ENCODE measurements at places on chromosomes 1 and 21. TPM values are rescaled to one million over a fixed set of nuclear protein-coding genes. Genes with fewer than 3 reads are reported as not detected.

- H3K27me3 ChIP-seq, result no peaks in the 10 kb centered on the region
- H3K4me1 ChIP-seq, result peaks cover 19% of the 10 kb centered on the region
- DNase-seq, result no peak
- peak overlapping the region; percentile 80 for H3K27ac ChIP-seq
- H3K4me3 ChIP-seq, result no peak overlapping the region
- no peaks in the 10 kb centered on the region for H3K36me3 ChIP-seq
Measured at GRCh38 chr1:18940303-18941020, 16.0 kb downstream of the IFFO2 start.

MYOC gene
- total RNA-seq, result 4.9 TPM

NBPF6 gene
- 0.59 TPM for total RNA-seq

KRTAP19-1 gene
- total RNA-seq, result not detected

DNA sequence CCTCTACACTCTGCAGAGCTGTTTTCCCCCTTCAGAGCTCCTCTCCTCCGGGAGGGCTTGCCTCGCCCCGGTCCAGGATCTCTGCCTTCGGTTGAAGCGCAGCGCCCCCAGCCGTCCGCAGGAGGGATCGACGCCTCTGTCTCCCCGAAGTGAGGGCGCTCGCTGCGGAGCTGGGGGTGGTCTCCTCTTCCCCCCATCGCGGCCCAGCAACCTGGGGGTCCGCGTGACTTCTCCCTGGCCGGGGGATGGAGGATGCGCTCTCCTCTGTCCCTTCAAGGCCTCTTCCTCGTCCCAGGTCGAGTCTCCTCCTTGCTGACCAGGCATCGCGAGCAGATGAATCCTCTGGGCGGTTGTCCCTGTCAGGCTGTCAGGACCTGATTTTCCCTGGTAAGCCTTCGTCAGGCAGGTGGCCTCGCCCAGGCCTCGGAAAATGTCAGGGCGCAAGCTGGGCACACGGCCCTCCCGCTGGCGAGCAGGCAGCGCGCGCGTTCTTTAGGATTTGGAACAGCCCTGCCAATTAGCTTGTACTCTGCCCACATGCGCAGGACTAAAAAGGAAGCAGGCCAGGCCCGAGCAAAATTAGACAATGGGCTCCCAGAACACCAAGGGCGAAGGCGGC is 90.5 kb downstream of the EDEM3 start:
- H3K4me3 ChIP-seq, result peak overlapping the region; percentile 45
- H3K4me1 ChIP-seq, result no peaks in the 10 kb centered on the region
- H3K27me3 ChIP-seq, result no peaks in the 10 kb centered on the region
- no peaks in the 10 kb centered on the region for H3K36me3 ChIP-seq

GRCh38 chr1:93925206-93925605 is 16.0 kb upstream of the GCLM start:
- DNase-seq, result no peak
- no peak overlapping the region for H3K4me3 ChIP-seq
- H3K27me3 ChIP-seq, result no peaks in the 10 kb centered on the region
- H3K36me3 ChIP-seq, result no peaks in the 10 kb centered on the region

KRTAP12-3 gene
- total RNA-seq, result not detected

GRCh38 chr1:183753464-183753891 is 51.4 kb upstream of the RGL1 start:
- H3K36me3 ChIP-seq, result no peaks in the 10 kb centered on the region
- no peaks in the 10 kb centered on the region for H3K27me3 ChIP-seq
- no peak for DNase-seq
- H3K27ac ChIP-seq, result no peak overlapping the region
- H3K4me1 ChIP-seq, result no peaks in the 10 kb centered on the region

GRCh38 chr1:234721476-234722269 is 111.7 kb upstream of the IRF2BP2 start:
- peak overlapping the region; percentile 99 for H3K27ac ChIP-seq
- DNase-seq, result no peak
- no peaks in the 10 kb centered on the region for H3K36me3 ChIP-seq
- H3K27me3 ChIP-seq, result no peaks in the 10 kb centered on the region
- H3K4me1 ChIP-seq, result peaks cover 41% of the 10 kb centered on the region
- peak overlapping the region; percentile 43 for H3K4me3 ChIP-seq

DNA sequence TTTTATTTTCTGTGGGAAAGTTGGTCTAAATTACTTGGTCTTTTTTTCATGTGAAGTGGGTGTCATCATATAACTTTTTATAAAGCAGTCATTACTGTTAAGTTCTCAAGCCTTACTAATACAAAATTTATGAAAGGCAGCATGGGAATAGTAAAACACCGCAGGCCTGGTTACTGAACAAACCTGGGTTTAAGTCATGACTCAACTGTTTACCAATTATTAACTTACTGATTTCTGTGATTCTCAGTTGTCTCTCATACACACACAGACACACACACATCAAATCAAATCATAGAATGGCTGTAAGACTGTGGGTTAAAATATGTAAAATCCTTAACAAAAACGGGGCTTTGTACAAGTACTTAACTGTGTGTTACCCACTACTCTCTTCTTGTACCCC is 14.6 kb downstream of the MAEL start:
- no peak overlapping the region for H3K27ac ChIP-seq
- DNase-seq, result no peak

DNA sequence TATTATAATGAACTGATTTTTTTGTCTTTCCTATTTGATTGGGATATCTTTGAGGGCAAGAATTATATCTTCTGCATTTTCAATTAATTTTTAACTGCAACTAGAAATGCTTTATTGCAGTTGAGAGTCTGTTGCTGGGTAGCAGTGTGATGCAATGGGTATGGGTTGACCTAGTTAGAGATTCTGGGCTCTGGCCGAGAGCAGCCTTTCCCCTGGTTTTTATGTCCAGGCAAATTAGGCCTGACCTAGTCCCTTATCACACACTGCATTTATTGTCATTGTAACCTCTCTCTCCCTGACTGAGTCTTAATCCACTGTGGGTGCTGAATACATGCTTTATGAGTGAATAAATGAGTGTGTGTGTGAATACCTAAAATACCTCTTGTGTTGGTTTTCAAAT is 206.4 kb upstream of the PTGFR start:
- H3K4me1 ChIP-seq, result no peaks in the 10 kb centered on the region
- H3K27ac ChIP-seq, result peak overlapping the region; percentile 32
- no peaks in the 10 kb centered on the region for H3K36me3 ChIP-seq
- no peak overlapping the region for H3K4me3 ChIP-seq

GBP3 gene
- total RNA-seq, result 10.1 TPM

DNA sequence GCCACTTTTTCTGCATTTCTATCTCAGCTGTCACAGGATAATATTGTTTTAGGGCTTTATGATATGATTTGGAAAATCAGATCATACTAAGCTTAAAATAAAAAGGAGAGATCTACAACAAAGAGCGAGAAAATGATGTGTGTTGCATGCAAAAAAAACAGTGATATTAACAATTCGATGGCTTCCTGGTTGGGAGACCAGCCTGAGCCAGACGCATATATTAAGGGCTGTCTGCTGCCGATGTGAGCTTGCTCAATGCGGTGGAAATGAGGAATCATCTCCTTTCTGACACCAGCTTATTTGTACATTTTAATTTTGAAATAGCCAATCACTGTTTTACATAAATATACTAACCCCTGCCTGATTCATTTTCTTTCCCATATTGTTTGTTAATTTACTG is 862.6 kb downstream of the USP25 start:
- H3K36me3 ChIP-seq, result no peaks in the 10 kb centered on the region
- no peak overlapping the region for H3K4me3 ChIP-seq
- H3K27me3 ChIP-seq, result no peaks in the 10 kb centered on the region

GRCh38 chr1:92362970-92363369 is 64.1 kb downstream of the RPAP2 start:
- no peaks in the 10 kb centered on the region for H3K36me3 ChIP-seq
- H3K27ac ChIP-seq, result no peak overlapping the region
- DNase-seq, result no peak
- no peaks in the 10 kb centered on the region for H3K4me1 ChIP-seq
- H3K27me3 ChIP-seq, result no peaks in the 10 kb centered on the region

DNA sequence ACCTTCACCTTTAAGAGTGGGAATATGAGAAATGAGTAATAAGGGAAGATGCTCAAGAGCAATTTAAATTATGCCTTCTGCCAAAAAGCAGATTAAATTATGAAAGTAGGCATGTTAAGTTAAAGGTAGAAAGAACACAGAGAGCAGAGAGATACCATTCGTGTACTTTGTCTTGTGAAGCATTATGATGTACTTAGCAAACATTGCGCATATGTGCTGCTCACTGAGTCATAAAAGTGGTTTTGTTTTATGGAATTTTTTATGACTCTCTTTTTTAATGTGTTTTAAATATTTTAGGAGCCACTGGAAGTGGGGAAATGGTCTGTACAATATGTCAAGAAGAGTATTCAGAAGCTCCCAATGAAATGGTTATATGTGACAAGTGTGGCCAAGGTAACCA is 35.3 kb downstream of the MTF2 start:
- H3K4me3 ChIP-seq, result no peak overlapping the region
- no peaks in the 10 kb centered on the region for H3K27me3 ChIP-seq
- no peaks in the 10 kb centered on the region for H3K4me1 ChIP-seq
- H3K36me3 ChIP-seq, result no peaks in the 10 kb centered on the region
- no peak overlapping the region for H3K27ac ChIP-seq
- DNase-seq, result no peak

GRCh38 chr1:91120421-91120820 is 98.6 kb upstream of the ZNF644 start:
- peak overlapping the region; percentile 69 for H3K27ac ChIP-seq
- H3K4me3 ChIP-seq, result no peak overlapping the region
- no peaks in the 10 kb centered on the region for H3K27me3 ChIP-seq

GRCh38 chr1:160488347-160489058 is 34.6 kb downstream of the SLAMF6 start:
- no peak for DNase-seq
- H3K27me3 ChIP-seq, result no peaks in the 10 kb centered on the region
- no peaks in the 10 kb centered on the region for H3K4me1 ChIP-seq
- no peak overlapping the region for H3K4me3 ChIP-seq
- no peak overlapping the region for H3K27ac ChIP-seq

- H3K27me3 ChIP-seq, result no peaks in the 10 kb centered on the region
- no peak overlapping the region for H3K4me3 ChIP-seq
- no peak overlapping the region for H3K27ac ChIP-seq
Measured at GRCh38 chr1:200923601-200924000, 28.9 kb downstream of the INAVA start.

UTS2 gene
- total RNA-seq, result not detected

DNA sequence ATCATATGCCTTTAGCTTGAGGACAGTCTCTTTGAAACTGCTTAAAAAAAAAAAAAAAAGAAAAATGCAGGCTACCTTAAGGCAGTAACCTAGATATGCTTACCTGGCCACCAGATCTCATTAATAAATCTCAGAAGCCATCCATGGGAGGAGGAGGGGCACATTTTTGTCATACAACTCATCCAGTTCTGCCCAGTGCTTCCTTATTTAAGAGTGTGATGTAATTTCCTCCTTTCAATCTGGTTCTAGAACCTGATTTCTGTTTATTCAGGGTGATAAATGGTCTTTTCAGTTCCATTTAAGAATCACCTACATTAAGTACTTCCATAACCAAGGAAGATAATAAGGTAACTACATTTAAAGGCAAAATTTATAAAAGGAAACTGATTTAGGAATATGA is 6.1 kb downstream of the ERRFI1 start:
- DNase-seq, result no peak
- H3K4me1 ChIP-seq, result peaks cover 2% of the 10 kb centered on the region
- H3K4me3 ChIP-seq, result no peak overlapping the region

C1orf185 gene
- total RNA-seq, result not detected

CD1B gene
- total RNA-seq, result not detected

DNA sequence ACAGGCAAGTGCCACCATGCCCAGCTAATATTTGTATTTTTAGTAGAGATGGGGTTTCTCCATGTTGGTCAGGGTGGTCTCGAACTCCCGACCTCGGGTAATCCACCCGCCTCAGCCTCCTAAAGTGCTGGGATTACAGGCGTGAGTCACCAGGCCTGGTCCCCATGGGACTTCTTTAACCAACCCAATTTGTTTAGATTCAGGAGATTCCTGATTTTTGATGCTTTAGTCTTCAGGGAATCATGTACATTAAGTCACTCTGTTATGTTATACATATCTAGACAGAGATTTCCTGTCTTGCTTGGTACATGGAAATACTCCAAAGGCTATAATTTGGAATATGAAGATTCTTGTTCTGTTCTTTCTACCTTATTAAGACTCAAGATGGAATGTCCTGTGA is 202.4 kb upstream of the L1TD1 start:
- H3K27me3 ChIP-seq, result no peaks in the 10 kb centered on the region
- no peaks in the 10 kb centered on the region for H3K4me1 ChIP-seq
- no peaks in the 10 kb centered on the region for H3K36me3 ChIP-seq
- no peak overlapping the region for H3K4me3 ChIP-seq

GRCh38 chr1:244836584-244836983 is 1.1 kb downstream of the COX20 start:
- no peaks in the 10 kb centered on the region for H3K4me1 ChIP-seq
- DNase-seq, result no peak
- peak overlapping the region; percentile 82 for H3K4me3 ChIP-seq
- peak overlapping the region; percentile 99 for H3K27ac ChIP-seq
- H3K36me3 ChIP-seq, result no peaks in the 10 kb centered on the region
- no peaks in the 10 kb centered on the region for H3K27me3 ChIP-seq
